ENCODE measurements at places on chromosomes 13 and 19.
A peak's percentile ranks its signal among the peaks of the same experiment; 100 is the strongest.

DNA sequence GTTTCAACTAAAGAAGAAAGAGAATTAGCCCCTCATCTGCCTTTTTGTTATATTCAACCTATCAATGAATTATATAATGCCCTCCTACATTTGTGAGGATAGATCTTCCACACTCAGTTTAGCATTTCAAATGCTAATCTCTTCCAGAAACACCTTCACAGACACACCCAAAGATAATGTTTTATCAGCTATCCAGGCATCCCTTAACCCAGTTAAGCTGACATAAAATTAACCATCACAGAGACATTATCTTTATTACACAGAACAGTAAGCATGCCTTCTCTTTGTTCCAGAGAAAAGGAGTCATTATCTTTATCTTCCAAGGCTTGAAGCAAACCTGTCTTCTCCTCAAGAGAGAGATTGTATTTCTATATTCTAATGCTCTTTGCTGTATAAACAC lies 53.1 kb downstream of the PCDH20 start:
- DNase-seq, result no peak

DNA sequence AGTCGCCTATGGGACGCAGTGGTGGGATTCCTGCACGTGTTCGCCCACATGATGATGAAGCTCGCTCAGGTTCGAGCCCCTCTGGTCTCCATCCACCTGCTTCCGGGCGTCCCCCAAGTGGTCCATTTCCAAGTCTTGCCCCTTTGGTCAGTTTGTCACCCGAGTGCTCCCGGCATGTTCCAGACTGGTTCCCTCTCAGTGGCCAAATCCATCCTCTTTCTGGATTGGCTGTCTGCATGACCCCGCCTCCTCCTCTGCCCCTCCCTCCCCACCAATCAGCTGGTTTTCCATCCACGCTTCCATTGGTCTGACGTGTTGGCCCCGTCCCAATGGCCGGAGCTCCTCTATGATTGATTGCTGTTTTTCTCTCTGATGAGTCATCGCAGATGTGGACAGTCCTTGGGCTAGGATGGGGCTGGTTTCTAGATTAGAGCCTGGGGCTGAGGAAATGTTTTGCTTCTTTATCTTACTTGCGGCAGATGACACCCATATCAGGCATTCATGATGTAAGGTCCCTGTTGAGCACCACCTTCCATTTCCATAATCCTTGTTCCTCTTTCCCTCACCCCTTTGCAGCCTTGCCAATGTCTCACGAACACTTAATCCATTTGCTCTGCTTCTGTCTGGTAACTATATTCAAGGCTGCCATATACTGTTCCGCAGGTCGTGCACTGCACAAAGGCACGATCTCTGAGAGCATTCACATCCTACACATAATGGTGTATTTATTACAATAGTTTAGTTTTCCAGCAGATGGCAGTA lies 73.8 kb downstream of the MAP4K1 start:
- peak; percentile 30 for DNase-seq

DNA sequence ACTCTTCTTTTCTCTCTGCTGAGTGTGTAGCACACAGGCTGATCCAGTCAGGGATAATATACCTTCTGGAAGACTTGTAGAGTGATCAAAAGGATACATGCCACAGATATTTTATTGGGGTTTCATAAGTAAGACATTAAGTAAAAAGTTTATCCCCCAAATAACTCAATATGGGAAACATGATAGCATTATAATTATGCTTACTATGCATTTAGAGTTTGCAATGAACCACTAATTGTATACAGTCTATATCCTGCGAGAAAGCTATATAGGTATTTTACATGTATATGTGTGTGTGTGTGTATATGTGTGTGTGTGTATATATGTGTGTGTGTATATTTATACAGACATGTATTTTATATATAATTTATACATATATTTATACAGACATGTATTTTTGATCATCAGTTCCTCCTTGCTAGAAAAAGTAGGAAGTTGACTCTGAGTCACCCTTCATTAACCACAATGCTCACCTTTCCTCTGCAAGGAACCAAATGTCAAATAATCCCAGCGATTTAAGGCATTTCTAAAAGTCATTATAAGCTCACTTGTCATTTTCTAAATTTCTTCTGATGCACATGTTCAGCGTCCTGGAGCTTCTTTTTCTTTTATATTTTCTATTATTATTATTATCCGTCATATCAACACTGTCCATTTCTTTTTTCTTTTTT lies 312.5 kb upstream of the OBI1 start:
- DNase-seq, result no peak

GRCh38 chr13:112710855-112711527 lies 21.2 kb downstream of the ATP11A start:
- DNase-seq, result no peak

- no peak for DNase-seq
Observed at GRCh38 chr19:55459950-55460657, 1.3 kb downstream of the ISOC2 start.

DNA sequence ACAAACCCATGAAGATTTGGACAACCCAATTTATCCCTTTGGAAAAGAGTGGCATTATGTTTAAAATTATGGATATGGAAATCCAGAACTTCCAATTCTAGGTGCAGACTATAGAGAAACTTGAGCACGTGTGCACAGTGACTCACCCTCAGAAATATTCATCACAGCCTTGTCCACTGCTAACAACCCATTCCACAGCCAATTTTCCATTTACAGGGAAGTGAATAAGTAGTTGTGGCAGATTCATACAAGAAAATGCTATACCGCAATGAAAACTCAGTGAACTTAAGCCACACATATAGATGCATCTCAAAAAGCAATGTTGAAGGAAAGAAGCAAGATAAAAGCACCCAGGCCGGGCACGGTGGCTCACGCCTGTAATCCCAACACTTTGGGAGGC lies 133.3 kb downstream of the USP12 start:
- DNase-seq, result peak; percentile 55

DNA sequence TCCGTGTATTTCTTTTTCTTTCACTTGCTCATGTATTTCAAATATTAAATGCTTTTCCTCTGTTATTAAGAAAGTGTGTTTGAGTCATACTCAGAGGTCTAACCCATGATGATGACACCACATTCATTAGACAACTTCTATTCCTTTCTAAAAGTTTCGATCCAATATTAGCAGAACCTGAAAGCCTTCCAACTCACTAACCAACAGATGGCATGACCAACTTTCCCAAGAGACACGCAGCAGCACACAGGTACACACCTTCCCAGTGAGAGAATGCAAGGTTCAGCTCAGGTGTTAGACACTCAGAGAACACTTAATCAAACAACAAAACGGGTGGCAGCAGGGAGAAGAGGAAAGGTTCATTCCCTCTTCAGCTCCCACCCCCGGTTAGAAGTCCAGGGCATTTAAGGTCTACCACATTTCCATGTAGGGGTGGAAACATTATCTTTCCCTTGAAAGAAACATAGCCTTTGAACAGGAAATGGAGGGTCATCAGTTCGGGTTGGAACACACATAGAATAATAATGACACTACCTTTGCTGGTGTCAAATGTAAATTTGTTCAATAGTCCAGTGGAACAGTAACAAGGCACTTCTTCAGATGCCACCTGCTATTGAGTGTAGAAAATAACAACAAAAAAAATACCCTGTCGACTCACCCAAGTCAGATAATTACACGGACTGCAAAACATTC lies 404.2 kb downstream of the COG6 start:
- DNase-seq, result no peak

- no peak for DNase-seq
Observed at GRCh38 chr13:70171151-70171550, 62.9 kb upstream of the KLHL1 start.

DNA sequence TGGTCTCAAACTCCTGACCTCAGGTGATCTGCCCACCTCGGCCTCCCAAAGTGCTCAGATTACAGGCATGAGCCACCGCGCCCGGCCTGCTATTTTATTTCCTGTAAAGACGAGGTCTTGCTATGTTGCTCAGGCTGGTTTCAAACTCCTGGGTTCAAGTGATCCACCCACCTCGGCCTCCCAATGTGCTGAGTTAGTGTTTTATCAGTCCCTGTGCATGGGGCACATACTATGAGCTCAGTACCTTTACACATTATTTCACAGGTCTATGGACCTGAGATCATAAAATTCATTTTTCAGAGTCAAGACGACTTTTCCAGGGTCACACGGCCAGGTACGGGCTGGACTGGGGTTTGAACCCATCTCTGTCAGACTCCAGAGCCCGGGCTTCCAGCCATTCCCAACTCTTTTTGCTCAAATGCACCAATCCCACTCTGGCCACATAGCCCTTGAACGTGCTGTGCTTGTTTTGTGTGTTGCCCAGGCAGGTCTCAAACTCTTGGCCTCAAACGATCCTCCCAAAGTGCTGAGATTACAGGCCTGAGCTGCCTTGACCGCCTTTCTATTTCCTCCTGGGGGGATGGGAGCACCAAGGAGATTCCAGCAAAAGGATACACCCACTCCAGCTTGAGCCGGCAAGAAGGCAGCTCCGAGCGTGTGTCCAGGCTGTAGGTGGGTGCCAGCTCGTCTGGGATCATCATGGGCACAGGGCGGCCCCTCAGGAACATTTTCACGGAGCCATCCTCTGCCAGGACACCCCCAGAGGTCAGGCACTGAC lies 1.1 kb downstream of the EML2 start:
- no peak for DNase-seq

DNA sequence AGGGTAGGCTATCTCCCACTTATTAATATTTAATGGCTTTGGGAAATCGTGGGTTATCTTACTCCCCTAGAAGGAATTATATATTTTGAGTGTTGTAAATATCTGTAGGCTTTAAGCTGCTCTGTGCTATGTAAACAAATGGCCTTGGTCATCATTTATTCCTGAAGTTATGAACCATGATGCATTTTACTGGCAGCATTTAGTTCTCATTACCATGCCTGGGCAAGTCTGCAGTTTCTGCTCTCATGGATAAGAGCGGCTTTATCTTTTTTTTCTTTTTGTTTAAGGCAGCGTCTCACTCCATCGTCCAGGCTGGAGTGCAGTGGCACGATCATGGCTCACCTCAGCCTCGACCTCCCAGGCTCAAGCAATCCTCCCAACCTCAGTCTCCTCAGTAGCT lies 156.1 kb downstream of the IRS2 start:
- DNase-seq, result no peak

DNA sequence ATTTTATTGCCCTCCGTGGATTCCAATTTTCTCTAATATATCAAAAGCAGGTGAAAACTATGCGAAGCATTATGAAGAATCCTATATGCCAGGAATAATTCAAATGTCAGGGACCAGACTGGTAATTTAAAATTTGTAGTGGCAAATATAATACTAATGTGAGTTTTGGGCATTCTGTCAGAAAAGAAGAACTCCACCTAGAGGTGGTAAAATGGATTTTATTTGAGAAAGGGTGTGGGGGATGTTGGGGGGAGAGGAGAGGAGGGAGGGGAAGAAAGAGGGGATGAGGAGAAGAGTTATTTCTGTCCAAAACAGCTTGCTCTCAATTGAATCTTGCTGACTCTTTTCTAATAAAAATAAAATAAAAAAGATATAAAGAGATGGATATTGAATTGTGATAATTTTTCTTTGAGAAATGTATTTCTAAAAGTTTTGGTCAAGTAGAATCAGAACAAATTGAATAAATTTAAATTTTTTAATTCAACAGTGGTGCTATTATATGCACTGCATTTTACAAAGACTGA lies 929.3 kb upstream of the SLITRK5 start:
- DNase-seq, result no peak

DNA sequence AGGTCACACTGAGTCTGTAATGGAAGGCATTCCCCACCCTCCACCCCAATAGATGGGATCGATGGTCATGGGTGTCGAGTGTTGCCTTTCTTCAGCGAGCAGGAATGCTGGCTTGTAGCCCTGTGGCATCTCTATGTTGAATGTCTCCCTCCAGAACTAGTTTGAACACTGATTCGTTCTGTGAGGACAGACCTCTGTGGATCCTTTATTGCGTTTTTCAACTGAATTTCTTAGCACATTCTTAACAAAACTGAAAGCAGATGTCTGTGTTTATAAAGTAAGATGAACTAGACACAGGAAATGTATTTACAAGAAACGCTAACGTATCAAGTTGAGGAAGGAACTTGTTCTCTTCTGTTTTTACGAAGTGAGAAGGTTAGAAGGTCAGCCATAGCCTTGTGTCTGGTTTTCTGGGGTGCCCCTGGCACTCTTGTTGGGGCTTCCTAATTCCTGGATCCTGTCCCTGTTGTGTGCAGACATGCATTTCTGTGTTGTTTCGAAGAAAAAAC lies 36.8 kb upstream of the TM9SF2 start:
- DNase-seq, result peak; percentile 70

DNA sequence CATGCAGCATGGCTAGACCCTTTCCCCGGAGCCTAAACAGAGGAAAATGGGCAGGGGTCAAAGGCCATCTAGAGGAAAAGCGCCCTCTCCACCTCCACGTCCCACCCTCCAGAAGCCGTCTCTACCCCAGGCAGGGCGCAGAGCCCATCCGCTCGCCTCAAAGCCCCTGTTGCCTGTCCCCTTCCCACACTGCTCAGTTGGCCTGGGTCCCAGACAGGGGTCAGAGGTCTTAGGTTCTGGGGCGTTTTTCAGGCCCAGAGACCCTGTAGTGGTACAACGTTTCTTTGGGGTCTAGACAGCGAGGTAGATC lies 285 bp downstream of the TMEM143 start:
- no peak for DNase-seq

DNA sequence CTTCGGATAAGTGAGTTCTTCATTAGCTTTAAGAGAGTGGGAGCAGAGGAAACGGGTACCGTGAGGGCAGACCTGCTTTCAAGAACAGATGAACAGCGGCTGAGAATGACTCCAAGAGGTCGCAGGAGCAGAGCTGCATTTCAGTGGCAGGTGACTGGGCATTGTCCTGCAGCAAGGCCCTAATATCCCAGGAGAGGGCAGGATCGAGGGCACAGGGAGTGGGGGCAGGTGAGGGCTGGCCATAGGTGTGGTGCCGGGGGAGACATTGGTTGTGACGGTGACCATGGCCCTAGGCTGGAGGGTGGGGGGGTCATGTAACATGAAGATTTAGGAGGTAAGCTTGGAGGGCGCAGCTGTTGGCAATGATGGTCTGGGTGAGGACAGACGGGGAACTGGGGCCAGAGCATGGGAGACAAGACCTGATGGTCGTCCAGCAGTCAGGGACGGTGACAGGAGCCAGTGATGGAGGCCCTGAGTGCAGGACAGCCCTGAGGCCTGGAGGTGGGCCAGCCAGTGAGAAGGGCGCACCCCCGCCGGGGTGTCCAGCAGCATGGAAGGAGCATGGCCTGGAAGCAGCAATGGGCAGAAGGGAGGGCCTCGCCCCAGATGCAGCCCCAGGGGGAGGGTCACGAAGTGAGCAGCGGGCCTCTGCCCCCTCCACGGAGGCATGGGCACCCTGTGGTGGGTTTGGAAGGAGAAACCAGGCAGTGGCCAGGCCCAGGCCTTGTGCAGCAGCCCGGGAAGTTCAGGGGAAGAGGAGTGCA lies 29.2 kb upstream of the LAMP1 start:
- DNase-seq, result no peak

DNA sequence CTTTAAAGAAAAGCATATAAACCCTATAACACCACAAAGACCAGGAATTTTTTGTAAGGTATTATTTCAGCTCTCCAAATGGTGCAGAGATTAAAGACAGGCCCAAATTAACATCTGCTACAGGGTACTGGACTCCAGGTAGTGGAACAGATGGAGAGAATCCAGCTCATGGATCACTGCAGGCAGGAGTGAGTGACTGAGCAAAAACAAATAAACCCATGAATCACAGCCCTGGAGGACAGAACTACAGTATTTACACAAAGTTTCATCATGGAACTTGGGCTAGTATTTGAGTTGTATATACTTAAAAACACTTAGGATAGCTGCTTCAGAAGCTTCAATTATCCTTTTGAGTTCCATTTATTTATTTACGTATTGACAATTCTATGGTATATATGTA lies 132.8 kb upstream of the SPRY2 start:
- no peak for DNase-seq

Measured in fibroblast of skin of left biceps (primary cell).